HepG2 (cell line): ENCODE measurements at places on chromosomes 3 and 15. TPM values are rescaled to one million over a fixed set of nuclear protein-coding genes. Genes with fewer than 3 reads are reported as not detected.

Gene CDHR4
- not detected in 2 replicates for total RNA-seq

Gene THRB
- 22.7 and 30.1 TPM in 2 replicates for total RNA-seq

GRCh38 chr15:90270502-90271150 lies 5.2 kb downstream of the NGRN start:
- DNase-seq, result no peak
- no peaks in the 10 kb centered on the region for H3K27me3 ChIP-seq
- H3K4me3 ChIP-seq, result no peak overlapping the region
- H3K4me1 ChIP-seq, result peaks cover 27% of the 10 kb centered on the region

DNA sequence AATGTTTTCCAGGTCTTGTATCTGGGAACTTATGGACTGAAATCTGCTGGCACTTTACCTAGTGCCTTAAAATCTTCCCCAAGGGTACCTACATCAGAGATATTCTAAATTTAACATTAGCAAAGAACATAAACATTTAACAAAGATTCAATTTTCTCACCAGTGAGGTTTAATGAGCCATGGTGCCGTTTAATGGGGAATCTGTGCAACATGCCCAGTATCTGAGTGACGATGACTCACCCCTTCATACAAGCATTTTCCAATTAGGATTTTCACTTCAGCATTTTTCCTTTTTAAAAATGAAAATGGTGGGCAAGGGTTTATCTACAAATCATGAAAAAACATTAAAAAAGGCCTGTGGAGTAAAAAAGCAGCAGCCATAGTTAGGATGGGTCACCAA lies 189.4 kb downstream of the SLC9A9 start:
- H3K4me3 ChIP-seq, result no peak overlapping the region
- H3K36me3 ChIP-seq, result no peaks in the 10 kb centered on the region
- DNase-seq, result no peak

- no peak overlapping the region for H3K4me3 ChIP-seq
- DNase-seq, result no peak
- no peaks in the 10 kb centered on the region for H3K4me1 ChIP-seq
- no peak overlapping the region for H3K27ac ChIP-seq
- H3K36me3 ChIP-seq, result no peaks in the 10 kb centered on the region
- H3K27me3 ChIP-seq, result no peaks in the 10 kb centered on the region
Observed at GRCh38 chr3:174951034-174951433, 91.9 kb downstream of the NAALADL2 start.

GRCh38 chr15:90211009-90211408 lies 9.9 kb downstream of the SEMA4B start:
- H3K36me3 ChIP-seq, result peaks cover 2% of the 10 kb centered on the region; the same call in 1 of the 2 replicates
- H3K27ac ChIP-seq, result peak overlapping the region; percentile 19
- H3K27me3 ChIP-seq, result no peaks in the 10 kb centered on the region
- peaks cover 31% of the 10 kb centered on the region for H3K4me1 ChIP-seq
- no peak overlapping the region for H3K4me3 ChIP-seq
- DNase-seq, result no peak

GRCh38 chr3:97575742-97576141 lies 188.8 kb upstream of the ARL6 start:
- no peak overlapping the region for H3K4me3 ChIP-seq

DNA sequence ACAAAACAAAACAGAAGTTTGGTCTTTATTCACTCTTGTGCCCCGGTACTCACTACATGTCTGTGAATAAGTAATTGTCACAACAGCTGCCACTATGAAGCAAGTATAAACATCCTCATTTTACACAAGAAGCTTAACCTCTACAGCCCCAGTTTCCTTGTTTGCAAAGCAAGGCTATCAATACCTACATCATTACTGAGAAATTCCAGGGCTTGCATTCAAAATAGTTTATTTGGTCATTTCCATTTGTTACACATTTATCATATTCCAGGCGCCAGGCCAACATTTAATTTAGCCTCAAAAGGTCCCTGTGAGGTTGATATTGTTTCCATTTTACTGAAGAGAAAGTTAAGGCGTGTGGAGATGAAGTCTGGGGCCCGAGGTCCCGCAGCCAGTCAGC lies 161.4 kb upstream of the LRTM1 start:
- no peak overlapping the region for H3K27ac ChIP-seq
- no peak for DNase-seq
- no peaks in the 10 kb centered on the region for H3K27me3 ChIP-seq
- H3K36me3 ChIP-seq, result no peaks in the 10 kb centered on the region
- H3K4me3 ChIP-seq, result no peak overlapping the region
- H3K4me1 ChIP-seq, result no peaks in the 10 kb centered on the region

GRCh38 chr15:65796610-65797078 lies 4.6 kb upstream of the DENND4A start:
- peaks cover 39% of the 10 kb centered on the region for H3K4me1 ChIP-seq
- H3K36me3 ChIP-seq, result no peaks in the 10 kb centered on the region
- no peak overlapping the region for H3K27ac ChIP-seq
- no peaks in the 10 kb centered on the region; the same call in 2 of the 3 replicates for H3K27me3 ChIP-seq

GRCh38 chr3:114939920-114940319 lies 207.2 kb downstream of the ZBTB20 start:
- no peaks in the 10 kb centered on the region for H3K36me3 ChIP-seq
- H3K27me3 ChIP-seq, result no peaks in the 10 kb centered on the region
- no peak overlapping the region for H3K27ac ChIP-seq
- peaks cover 9% of the 10 kb centered on the region for H3K4me1 ChIP-seq
- H3K4me3 ChIP-seq, result no peak overlapping the region

DNA sequence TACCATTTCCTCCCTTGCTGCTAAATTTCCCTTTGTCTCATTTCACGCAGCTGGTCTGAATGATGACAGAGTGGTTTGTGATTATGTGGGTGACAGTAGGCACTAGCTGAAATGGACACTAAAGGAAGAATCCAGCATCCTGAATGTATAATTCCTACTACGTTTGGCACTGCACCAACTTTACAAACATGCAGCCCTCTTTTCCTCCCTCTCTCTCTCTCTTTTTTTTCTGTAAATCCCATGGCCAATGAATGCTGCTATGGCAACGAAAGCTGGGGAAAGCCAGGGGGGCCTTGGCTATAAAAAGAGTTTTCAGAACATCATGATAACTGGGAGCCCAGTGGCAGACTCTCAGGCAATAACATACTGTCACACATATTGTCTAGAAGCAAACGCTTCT lies 367.2 kb upstream of the AGTR1 start:
- H3K27ac ChIP-seq, result no peak overlapping the region
- no peaks in the 10 kb centered on the region; the same call in 1 of the 2 replicates for H3K27me3 ChIP-seq
- no peak for DNase-seq
- H3K36me3 ChIP-seq, result no peaks in the 10 kb centered on the region

- no peaks in the 10 kb centered on the region for H3K36me3 ChIP-seq
- no peak overlapping the region for H3K27ac ChIP-seq
- no peaks in the 10 kb centered on the region for H3K27me3 ChIP-seq
- no peak for DNase-seq
- H3K4me1 ChIP-seq, result no peaks in the 10 kb centered on the region
Observed at GRCh38 chr15:60964527-60964926, 264.6 kb downstream of the RORA start.

DNA sequence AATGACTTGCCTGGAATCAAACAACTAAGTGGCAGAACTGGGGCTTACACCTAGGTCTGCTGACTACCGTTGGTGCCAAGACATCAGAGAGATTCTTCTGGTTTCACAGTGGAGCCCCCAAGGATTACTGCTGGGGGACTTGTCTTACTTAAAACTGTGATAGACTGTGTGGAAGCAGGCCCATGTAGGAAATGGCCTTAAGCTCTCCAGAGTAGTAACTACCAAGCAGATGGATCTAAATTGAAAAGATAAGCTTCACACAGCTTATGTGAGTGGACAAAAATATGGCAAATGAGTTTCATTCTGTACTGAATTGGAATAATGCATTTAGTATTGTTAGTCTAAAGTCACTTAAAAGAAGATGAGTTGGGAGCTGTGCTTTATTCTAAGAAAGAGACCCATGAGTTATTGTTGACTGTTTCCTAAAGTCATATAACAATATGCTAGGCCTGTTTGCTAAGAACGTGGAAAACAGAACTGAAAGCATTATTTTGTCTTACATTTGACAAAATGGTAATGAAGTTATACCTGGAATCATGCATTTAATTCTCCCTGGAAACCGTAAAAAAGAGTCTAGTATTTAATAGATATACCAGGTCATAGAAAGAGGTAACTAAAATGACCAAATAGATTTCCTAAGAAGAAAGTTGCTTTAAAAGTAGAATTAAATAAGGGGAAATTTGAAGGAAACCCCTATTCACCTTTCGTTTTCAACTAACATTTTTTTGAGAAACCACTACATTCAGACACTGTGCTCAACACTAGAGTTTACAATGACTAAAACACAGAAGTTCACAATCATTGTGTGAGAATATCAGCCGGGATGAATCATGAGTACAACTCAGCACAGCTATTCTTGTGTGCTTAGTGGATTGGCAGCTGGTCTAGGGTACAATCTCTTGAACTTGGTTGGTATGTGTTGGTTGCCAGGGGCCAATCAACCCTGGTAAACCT lies 13.0 kb upstream of the MAPK6 start:
- peak; percentile 70 for DNase-seq
- H3K4me3 ChIP-seq, result no peak overlapping the region
- peaks cover 60% of the 10 kb centered on the region for H3K4me1 ChIP-seq
- peak overlapping the region; percentile 70 for H3K27ac ChIP-seq
- H3K36me3 ChIP-seq, result no peaks in the 10 kb centered on the region
- no peaks in the 10 kb centered on the region for H3K27me3 ChIP-seq

DNA sequence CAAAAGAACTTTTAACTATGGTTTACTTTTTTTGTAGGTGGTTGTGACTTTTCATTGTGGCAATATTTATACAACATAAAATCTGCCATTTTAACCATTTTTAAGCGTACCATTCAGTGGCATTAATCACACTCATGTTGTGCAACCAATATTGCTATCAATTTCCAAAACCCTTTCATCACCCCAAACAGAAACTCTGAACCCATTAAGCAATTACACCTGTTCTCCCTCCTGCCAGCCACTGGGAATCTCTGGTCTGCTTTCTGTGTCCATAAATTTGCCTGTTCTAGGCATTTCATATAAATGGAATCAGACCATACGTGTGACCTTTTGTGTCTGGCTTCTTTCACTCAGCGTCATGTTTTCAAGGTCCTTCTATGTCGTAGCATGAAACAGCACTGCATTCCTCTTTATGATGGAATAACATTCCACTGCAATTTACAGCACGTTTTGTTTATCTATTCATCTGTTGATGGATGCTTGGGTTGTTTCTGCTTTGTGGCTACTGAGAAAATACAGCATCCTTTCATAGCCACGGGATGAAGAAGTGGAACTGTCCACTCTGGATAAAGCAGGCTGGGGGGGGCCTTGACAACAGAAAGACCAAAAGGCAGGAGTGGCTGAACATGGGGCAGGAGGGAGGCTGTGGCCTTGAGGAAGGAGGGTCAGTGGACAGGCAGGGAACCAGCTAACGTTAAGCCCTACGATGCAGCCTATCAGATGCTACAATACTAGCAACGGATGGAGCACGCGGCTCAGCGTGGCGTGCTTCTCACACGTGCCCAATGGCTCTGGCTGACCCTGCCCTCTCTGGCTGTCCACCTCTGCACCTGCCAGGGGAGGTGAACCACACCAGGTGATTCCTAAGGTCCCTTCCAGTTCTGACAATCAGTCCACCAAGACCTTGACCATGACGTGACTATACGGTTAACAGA lies 110.9 kb downstream of the SEC22A start:
- no peak overlapping the region for H3K27ac ChIP-seq
- no peak overlapping the region for H3K4me3 ChIP-seq
- DNase-seq, result no peak
- peaks cover 33% of the 10 kb centered on the region; the same call in 2 of the 3 replicates for H3K27me3 ChIP-seq
- no peaks in the 10 kb centered on the region for H3K4me1 ChIP-seq

GRCh38 chr15:81016489-81017068 lies 15.9 kb downstream of the TLNRD1 start:
- H3K27me3 ChIP-seq, result 0 out of 3 replicates have a peak, but pooled peaks cover 8% of the 10 kb centered on the region
- no peak for DNase-seq
- H3K36me3 ChIP-seq, result no peaks in the 10 kb centered on the region
- no peak overlapping the region for H3K4me3 ChIP-seq

DNA sequence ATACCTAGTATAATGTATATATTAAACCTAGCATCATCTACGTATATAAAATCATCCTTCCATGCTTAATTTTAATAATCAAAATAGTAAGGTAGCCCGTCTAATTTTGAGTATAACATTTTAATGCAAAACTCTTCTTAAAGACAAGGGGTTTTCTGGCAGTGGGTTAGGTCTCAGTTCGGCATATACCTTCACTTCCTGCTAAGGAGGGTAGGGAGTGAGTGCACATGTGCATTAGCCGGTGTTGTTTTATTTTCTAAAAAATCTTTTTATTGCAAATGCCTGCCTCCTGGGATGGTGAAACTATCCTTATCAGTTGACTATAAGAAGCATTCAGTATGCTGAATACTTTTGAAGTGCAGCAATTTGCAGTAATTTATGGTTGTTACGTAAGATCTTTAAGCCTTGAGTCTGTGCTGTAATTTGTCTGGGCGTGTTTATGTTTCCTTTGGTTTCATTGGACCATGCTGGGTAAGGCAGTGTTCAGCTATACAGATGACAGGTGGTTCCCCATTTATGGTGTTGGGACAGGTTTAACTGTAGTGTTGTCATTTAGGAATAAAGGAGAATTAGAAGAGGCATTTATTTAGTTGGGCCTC lies 11.7 kb downstream of the ARHGEF26 start:
- DNase-seq, result no peak
- no peaks in the 10 kb centered on the region for H3K27me3 ChIP-seq
- no peak overlapping the region for H3K27ac ChIP-seq
- H3K4me1 ChIP-seq, result peaks cover 8% of the 10 kb centered on the region; the same call in 1 of the 2 replicates

DNA sequence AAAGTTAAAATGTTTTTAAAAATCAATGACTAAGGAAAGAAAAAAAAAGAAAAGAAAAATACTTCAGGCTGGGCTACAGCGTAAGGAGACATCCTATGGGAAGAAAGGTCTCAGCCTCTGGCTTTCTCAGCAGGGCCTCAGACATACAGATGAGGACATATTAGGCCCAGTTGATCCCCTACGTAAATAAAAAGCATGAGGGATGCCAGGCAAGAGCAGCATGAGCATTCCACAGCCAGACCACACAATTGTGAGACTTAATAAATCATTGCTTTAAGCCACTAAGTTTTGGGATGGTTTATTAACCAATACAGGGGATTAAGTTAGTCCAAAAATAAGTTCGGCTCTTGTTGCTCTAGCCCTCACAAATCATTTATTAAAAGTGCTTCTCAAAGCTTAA lies 394.1 kb upstream of the NECTIN3 start:
- H3K4me1 ChIP-seq, result no peaks in the 10 kb centered on the region
- no peak for DNase-seq
- H3K36me3 ChIP-seq, result no peaks in the 10 kb centered on the region
- no peak overlapping the region for H3K27ac ChIP-seq
- no peak overlapping the region for H3K4me3 ChIP-seq

DNA sequence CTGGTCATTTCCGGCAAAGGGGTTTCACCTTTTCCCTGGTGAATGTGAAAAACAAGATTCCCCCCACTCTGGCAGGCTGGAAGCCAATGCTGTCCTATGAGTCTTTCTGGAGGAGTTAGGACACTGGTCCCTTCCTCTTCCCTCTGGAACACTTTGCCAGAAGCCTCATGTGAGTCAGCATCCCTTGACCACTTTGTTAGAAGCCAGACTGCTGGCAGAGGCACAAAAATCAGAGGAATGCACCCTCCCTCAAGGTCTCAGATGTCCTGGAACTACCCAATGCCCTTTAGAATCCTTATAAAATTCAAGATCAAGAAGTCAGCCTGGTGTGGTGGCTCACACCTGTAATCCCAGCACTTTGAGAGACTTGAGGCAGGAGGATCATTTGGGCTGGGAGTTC lies 26.6 kb downstream of the ITGB5 start:
- peak; percentile 28 for DNase-seq
- no peak overlapping the region for H3K4me3 ChIP-seq
- no peak overlapping the region for H3K27ac ChIP-seq
